ENCODE measurements at places on chromosomes 4 and X.

DNA sequence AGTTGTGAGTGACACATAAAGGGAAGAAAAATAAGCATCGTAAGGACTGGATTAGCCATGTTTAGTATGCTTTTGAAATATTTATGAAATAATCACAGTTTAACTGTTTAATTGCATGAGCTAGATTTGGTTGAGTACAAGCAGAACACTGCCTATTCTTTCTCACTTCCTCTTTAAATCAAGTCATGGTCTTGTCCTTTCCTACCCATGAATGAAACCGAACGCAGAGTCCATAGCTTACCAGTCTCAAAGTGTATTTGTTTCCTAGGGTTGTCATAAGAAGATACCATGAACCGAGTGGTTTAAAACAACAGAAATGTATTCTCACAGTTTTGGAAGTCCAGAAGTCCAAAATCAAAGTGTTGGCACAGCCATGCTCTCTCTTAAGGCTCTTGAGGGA is 684.0 kb upstream of the MAGEB2 start:
- no peak for DNase-seq

DNA sequence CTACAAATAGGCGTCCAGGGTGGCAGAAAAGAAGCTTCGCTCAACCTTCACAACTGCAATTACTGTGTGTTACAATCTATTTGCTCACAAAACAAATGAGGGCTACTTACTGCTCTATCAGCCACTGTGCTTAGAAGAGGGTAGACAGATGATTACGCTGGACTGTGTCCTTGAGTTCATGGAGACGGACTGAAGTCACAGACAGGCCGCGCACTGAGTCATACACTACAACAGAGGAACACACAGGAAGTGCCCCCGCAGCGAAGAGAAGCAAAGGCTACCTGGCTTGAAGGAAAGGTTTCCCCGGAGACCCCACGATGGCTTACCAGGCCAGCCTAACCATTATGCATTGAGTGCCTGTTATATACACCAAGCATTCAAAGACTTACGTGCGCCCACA is 25.6 kb downstream of the FAT1 start:
- DNase-seq, result no peak

- no peak for DNase-seq
Observed at GRCh38 chrX:143633461-143634308, 2.2 kb downstream of the SLITRK4 start.

GRCh38 chrX:130260316-130260715 is 8.4 kb downstream of the ZNF280C start:
- no peak for DNase-seq

- DNase-seq, result no peak
Observed at GRCh38 chr4:31617667-31618066, 897.5 kb downstream of the PCDH7 start.

- no peak for DNase-seq
Observed at GRCh38 chr4:101818362-101818761, 27.8 kb downstream of the BANK1 start.

GRCh38 chrX:42746606-42747005 is 31.4 kb downstream of the PPP1R2C start:
- DNase-seq, result no peak

- DNase-seq, result no peak
Observed at GRCh38 chr4:18524667-18525066, 503.1 kb upstream of the LCORL start.

GRCh38 chr4:7717946-7718490 is 221.6 kb downstream of the AFAP1 start:
- no peak for DNase-seq

DNA sequence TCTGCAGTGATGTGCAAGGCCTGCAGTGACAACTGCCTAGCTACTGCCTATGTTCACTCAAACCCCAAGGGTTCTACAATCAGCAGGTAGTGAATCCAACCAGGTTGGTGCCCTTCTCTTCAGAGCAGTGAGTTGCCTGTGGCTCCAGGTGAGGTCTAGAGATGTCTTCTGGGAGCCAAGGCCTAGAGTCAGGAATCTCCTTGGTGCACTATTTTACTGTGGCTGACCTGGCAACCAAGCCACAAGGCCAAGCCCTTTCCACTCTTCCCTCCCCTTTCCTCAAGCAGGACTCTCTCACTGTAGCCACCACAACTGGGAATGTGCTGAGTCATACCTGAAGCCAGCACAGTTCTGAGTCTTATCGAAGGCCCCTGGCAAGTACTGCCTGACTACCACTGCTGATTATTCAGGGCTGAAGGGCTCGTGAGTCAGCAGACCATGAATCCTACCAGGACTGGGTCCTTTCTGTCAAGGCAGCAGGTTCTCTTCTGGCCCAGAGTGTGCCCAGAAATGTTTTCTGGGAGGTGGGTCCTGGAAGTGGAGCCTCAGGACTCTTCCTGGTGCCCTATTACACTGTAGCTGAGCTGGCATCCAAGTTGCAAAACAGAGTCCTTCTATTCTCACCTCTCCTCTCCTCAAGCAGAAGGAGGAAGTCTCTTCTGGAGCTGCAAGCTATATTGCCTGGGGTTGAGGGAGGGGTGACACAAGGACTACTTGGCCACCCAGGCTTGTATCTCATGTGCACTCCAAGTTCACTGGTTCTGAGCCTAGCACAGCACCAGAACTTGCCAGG is 111.6 kb downstream of the BTC start:
- no peak for DNase-seq

GRCh38 chr4:120865985-120866384 is 56.5 kb downstream of the PRDM5 start:
- DNase-seq, result no peak

- no peak for DNase-seq
Observed at GRCh38 chr4:163251204-163251603, 81.2 kb downstream of the NPY1R start.

- DNase-seq, result no peak
Observed at GRCh38 chr4:27787195-27787594, 926.6 kb downstream of the STIM2 start.

- DNase-seq, result no peak
Observed at GRCh38 chrX:153948002-153948466, 3.6 kb upstream of the RENBP start.

GRCh38 chr4:152389359-152389758 is 146.5 kb downstream of the FBXW7 start:
- no peak for DNase-seq

DNA sequence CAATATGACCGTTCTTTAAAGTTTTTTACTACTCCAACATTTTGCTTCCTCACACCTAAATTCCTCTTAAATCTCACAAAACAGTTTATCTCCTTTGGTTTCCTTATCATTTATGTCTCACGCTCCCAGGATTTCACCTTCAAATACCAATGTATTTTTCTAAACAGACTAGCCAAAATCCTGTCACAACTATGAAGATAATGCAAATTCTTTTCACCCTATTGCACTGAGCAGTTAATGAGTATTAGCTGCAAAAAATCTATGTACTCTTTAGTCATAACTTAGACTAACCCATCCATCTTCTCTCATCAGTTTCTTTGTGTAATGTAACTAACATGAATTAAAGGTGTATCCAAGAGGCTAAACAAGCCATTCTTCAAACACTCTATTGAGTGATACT is 151.3 kb downstream of the COMMD8 start:
- DNase-seq, result no peak

DNA sequence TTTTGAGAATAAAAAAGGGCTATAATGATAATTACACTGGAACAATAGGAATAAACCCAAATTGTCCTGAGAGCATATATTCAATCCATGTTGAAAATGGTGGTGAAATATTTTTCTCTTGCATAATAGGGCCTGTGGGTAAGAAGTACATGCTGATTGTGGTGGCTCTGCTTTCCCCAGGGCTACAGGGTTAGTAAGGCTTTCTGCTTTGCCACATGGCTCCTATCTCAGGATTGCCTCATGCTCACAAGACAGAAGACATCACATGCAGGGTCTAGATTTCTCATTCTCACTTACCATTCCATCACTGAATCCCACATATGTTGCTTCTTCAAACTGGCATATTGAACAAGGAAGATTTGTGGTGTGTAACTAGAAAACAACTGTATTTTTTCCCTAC is 12.4 kb upstream of the VEGFC start:
- DNase-seq, result no peak

DNA sequence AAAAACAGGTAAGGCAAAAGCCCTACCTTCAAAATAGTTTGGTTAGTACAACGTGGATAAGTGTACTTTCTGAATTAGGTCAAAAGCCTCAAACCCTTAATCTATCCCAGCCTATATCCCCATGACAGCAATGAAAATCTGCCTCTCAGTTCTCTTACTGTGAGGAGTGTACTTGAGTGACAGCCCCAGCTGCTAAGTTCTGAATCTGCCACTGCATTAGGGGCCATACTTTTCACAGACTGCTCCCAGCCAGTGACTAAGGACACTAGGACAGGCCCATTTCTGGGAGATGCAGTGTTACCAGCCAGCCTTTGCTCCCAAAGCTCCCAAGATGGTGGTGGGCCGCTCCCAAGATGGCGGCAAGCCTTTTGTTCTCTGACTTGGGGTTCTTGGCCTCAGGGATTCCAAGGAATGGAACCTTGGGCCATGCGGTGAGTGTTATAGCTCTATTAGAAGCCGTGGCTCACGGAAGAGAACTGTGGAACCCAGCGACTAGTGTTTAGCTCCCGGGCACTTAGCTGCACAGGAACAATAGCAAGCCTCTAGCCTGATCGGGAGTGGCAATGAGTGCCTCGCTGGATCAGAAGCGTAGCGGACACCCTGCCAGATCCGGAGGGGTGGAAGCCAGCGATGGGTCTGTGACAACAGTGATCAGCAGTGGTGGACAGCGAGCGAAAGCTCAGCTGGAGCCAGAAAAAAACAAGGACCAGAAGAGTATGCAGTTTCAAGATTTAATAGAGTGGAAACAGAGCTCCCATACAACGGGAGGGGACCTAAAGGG is 175.6 kb upstream of the NRK start:
- DNase-seq, result no peak

- DNase-seq, result peak; percentile 23
Observed at GRCh38 chrX:48720577-48721250, 24.2 kb downstream of the SUV39H1 start.

DNA sequence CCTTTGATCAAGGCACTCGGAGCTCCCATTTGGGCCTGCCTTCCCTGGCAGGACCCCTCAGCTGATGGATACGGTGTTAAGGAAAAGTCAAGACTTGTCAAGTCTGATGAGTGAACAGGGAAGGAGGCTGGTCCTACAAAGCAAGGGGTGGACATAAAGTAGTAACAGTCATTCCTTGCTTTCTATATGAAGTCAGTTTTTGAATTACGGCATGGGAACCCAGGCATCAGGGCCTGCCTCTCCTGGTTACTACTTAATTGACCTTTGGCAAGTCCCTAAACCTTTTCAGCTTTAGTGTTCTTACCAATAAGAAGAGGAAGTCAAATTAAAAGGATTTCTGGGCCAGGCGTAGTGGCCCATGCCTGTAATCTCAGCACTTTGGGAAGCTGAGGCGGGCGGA is 7.0 kb downstream of the CHST7 start:
- DNase-seq, result no peak

DNA sequence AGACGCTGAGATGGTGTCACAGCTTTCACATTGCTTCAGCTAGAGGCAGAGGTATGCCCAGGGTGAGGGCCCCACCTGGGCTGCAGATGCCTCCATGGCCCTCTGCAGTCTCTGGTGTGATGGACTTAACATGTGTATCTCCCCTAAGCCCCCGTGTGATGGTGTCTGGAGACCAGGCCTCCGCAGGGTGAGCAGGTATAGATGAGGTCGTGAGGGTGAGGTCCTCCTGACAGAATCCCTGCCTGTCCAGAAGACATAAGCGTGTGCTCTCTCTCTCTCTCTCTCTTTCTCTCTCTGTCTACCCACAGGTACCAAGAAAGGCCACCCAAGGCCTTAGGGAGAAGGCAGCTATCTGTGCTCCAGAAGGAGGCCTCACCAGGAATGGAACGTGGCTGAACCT is 50.9 kb downstream of the CPZ start:
- DNase-seq, result no peak

DNA sequence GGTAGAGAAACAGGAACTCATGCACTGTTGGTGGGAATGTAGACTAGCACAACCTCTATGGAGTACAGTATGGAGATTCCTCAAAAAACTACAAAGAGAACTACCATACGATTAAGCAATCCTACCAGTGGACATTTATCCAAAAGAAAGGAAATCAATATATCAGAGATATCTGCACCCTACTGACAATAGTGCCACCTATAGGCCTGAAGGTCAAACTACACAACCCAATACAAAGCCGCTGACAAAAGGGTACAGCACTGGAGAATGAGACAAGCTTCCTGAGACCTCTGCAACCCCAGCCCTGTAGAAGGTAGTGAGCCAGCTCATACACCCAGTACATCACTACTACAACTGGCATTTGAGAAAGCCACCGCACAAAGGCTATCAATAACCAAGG is 67.1 kb downstream of the CBR4 start:
- DNase-seq, result peak; percentile 2

DNA sequence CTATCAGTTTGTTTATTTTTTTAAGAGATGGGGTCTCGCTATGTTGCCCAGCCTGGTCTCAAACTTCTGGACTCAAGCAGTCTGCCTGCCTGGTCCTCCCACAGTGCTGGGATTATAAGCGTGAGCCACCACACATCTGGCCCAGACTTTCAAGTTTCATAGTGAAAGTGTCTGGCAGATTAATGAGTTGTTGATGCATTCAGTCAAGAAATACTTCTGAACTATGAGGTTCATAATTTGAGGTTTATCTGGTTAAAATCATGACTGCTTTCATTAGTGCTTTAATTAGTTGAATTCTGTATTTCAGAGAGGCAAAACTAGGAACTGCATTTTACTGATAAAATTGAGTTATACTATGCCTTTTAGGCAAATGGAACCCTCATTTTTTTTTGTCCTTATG is 638.6 kb downstream of the RPA4 start:
- no peak for DNase-seq

GRCh38 chr4:183905081-183905592 is at the start of gene STOX2:
TSS of gene STOX2 (plus strand) at chr4:183905307. CDS start at chr4:183906791, 1,484 bp downstream.
- DNase-seq, result no peak

- DNase-seq, result no peak
Observed at GRCh38 chr4:45346816-45347435, 620.6 kb upstream of the GNPDA2 start.

DNA sequence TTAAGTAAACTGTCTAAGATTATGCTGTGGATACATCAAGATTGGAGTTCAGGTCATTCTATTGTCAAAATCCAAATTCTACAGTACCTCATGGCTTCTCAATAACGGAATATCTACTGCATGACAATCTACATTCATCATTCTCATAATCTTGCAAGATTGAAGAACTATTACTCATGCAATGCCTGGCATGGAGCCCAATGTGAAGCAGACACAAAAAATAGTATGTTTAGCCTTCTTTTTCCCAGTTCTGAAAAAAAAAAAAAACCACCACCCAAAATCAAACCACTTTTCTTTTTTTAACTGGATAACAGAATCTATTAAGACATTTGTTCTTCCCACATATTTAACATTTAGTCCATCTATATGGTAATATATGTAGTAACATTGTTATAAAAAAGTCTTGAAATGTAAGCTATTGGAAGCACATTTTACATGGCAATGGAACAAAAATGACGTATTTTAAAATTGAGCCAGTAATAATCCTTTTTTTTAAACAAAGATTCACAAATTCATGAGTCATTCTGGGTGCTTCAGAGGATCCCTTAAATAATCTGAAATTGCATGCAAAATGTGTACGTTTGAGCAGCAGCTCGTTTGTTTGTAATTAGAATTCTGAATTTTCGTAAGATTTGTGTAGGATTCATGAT is 232.2 kb upstream of the FMR1 start:
- no peak for DNase-seq

- no peak for DNase-seq
Observed at GRCh38 chr4:3447431-3448395, 5.9 kb downstream of the HGFAC start.
